ENCODE measurements at places on chromosomes 4 and X. TPM values are rescaled to one million over a fixed set of nuclear protein-coding genes. Genes with fewer than 3 reads are reported as not detected.
A peak's percentile ranks its signal among the peaks of the same experiment; 100 is the strongest.

DNA sequence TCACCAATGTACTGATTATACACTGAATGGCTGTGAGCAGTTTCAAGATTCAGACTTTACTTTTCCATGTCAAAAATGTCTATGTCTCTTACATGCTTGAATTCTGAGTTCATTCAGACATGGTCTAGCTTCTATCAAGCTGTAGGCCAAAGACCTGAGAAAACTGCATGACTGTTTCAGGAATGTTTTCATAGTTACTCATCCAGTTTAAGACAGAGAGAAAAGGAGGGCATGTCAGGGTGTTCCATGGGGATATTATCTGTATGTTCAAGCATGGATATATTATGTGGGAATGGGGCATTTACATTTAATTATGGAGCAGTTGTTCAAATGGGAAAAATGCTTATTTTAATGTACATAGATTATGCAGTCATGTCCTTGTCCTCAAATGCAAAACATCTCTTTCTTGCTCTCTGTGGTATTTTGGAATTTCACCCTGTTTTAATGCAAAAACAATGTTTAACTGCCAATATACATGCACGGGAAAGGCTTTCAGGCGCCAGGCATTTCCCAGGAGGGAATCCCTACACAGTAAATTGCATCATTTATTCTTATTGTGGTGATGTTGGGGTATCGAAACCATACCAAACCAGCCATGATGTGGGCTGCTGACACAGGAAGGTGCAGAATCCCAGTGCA, 429.1 kb upstream of the INTU start:
- DNase-seq = no peak

Gene ART3
- polyA plus RNA-seq = not detected

DNA sequence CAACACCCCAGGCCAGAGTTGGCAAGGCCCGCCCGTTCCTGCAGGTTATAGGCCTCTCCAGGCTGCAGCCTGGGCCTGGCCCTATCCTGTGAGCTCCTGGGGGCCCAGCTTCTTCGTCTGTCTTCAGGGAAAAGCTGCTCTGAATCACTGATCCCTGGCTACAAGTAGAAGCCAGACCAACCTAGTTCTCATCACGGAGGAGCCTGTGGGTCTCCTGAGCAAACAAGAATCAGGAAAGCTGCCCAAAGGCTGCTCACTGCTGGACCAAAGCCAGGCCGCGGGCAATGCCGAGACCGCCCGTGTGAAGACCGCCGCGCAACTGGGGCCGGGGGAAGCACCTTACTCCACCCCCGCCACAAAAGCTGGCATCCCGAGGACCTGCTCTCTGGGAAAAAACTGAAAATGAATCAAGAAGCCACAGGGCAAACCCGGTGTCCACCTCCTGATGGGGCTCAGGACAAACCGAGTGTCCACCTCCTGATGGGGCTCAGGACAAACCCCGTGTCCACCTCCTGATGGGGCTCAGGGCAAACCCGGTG, 12.8 kb downstream of the CTBP1 start:
- DNase-seq = no peak

DNA sequence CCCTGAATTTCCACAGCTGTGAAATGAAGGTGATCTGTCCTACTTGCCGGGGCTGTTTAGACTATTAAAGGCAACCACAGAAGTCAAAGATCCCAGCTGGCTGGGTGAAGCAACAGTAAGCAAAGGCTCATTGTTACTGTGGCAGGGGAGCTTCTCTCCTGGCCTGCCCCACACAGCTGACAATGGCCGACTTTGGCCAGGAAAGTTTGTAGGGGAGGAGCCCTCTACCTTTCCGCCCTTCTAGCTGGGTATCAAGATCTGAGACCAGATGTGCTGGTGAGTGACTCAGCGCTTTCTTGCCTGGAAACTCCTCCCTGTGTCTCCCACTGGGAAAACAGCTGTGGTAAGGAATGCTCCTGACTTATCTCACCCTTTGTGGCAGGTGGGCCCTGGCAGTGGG, 21.1 kb downstream of the RASSF6 start:
- DNase-seq = peak; percentile 24

DNA sequence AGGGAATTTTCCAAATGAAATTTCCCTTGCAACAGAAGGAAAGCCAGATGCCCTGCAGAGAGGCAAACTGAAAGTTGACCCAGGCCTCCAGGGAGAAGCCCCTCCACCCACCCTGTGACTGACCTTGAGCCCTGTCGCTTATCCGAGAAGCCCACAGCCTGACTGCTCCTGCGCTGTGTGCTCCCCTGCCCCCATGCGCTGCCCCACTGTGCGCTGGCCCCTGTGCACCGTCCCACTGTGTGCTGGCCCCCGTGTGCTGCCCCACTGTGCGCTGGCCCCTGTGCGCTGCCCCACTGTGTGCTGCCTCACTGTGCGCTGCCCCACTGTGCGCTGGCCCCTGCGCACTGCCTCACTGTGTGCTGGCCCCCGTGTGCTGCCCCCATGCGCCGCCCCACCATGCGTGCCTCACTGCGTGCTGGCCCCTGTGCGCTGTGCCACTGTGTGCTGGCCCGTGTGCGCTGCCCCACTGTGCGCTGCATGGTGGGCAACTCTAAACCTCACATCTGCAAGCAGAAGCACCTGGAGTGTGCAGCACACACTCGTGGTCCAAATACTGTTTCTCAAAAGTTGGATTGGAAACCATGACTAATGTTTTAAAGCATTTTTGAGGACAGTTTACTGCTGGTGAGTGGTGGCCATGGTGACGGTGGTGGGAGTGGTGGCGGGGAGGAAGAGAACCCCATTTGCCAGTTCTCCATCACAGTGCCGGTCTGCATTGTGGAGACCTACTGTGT, 8.3 kb upstream of the GRPEL1 start:
- DNase-seq = no peak

Gene YIPF7
- polyA plus RNA-seq = not detected

DNA sequence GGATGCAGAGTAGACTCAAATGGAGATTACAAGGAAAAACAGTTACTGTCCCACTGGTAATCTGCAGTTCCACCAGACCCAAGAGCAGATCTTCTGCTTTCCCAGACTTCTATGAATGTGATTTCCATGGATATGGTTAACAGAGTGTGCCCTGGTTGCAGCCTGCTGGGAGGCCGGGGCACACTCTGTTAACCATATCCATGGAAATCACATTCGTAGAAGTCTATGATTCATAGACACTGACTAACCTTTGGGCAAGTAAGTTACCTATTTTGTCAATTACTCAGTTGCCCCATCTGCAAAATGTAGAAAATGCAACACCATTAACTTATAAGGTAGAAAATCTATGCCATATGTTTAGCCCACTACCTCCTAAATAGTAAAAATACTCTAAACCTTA, 443.1 kb upstream of the PITX2 start:
- no peak for DNase-seq

DNA sequence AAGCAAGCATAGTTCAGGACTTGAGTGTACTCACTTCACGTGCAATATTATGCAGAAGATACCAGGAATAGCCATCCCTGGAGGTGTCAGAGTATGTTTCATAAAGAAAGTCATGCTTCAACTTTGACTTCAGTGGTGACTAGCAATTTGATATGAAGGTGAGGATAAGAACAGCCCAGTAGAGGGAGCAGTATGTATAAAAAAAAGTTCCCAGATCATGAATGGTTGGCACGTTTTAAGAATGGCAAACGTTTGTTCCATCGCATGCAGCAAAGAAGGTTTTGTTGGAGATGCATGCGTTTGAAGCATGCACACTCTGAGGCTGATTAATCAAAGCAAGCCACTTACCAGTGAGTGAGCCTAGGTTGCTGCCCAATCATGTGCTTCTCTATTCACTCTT, 33.5 kb upstream of the SLITRK4 start:
- DNase-seq = no peak

DNA sequence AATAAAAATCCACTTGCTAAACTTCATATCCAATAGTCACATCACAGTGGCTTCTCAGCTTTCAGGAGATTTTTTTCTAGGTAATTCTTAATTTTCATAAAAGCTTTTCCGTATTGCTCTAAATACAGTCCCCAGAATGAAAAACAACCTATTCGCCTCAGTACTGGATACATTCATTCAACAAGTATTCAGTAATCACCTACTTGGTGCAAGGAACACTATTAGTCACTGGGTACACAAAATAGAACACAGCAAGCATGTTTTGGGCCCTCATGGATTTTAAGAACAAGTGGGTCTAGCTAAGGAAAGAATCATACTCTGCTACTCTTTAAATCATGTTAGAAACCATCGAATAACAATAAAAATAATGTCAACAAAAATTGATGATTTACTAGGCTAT, 2.8 kb upstream of the BEX3 start:
- no peak for DNase-seq

GRCh38 chr4:102477657-102478056, 23.5 kb upstream of the NFKB1 start:
- no peak for DNase-seq

- DNase-seq = peak; percentile 29
Measured at GRCh38 chr4:139857021-139857420, 191.4 kb downstream of the MGST2 start.

- no peak for DNase-seq
Measured at GRCh38 chr4:147968641-147969040, 236.8 kb downstream of the ARHGAP10 start.

Gene XK
- 0.03 TPM for polyA plus RNA-seq

Gene TRPC3
- not detected for polyA plus RNA-seq

Gene GPR78
- not detected for polyA plus RNA-seq

Gene ATP2B3
- 0.02 TPM for polyA plus RNA-seq

- peak; percentile 28 for DNase-seq
Measured at GRCh38 chr4:147101678-147102077, 156.0 kb upstream of the TTC29 start.

Data from endothelial cell of umbilical vein (primary cell).